Caki2 (cell line): ENCODE measurements at places on chromosomes 12 and 14.
A peak's percentile ranks its signal among the peaks of the same experiment; 100 is the strongest.

DNA sequence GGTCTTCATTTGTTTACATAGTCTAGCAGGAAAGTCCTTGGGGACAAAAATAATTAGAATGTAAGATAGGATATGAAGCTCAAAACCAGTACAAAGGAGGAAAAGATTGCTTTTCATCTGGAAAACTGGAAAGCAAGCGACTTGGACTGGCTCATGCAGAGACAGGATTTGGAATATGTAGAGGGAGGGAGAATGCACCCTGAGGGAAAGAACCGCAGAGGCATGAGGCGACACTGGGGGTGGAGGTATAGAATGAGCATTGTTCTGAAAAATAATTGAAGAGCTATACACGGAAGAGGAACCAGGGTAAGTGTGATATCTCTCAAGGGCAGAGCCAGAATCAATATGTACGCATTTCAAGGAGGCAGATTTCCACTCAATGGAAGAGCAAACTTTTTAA, 85.5 kb downstream of the PLEKHG3 start:
- DNase-seq, result no peak

GRCh38 chr14:100534528-100535286, 52.5 kb downstream of the BEGAIN start:
- no peak for DNase-seq

- no peak for DNase-seq
Measured at GRCh38 chr12:123027726-123028445, 47.4 kb downstream of the ARL6IP4 start.

GRCh38 chr14:68279777-68280233, 460.2 kb downstream of the RAD51B start:
- no peak for DNase-seq

DNA sequence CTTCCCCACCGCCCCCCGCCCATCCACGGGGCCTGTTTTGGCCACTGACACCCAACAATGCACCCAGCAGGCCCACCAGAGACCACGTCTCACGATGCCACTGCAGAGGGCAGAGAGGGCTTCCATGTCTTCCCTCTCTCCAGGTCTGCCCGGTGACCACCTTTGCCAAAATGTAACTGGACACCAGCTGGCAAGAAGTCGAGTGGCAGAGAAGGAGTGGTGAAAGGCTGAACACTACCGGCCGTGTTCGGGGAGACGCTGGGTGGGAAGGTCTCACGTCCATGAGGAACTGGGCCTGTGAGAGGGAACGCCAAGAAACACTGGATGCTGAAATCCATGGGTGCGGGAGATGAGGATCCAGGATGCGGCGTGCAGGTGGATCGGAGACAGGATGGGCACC, 308.2 kb downstream of the ADGRD1 start:
- DNase-seq, result no peak

DNA sequence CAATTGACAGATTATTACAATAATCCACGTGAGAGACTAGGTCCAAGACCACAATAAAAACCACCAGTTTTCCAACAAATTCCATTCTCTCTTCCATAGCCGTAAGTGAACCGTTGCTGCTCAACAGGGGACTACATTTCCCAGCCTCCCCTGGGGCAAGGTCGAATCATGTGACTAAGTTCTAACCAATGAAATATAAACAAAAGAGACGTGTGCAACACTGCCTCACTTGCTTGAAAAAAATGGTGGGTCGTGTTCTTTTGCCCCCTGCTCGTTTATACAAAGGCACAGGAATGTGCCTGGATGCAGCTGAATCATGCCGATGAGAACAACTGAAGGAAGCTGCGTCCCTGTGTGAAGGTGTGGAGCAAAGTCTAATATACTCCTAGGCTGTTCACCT, 51.1 kb downstream of the HSPB8 start:
- peak; percentile 66 for DNase-seq

DNA sequence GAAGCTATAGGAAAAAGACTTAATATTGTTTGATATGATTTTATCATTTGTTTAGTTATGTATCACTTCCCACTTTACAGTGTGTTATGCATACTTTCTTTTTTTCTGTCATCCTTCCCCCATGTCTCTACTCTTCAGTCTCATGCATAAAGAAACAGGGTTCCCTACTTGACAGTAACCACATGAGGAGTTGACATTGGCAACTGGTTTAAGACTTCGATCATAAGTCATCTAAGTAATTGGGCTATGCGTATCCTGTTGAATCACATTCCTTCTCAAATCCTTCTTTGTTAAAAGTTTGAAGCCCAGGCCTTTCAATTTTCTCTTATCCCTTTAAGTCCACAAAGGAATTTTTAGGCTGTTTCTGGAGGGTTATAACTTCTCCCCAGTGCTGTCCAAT, 358.7 kb downstream of the RAD51B start:
- DNase-seq, result no peak

DNA sequence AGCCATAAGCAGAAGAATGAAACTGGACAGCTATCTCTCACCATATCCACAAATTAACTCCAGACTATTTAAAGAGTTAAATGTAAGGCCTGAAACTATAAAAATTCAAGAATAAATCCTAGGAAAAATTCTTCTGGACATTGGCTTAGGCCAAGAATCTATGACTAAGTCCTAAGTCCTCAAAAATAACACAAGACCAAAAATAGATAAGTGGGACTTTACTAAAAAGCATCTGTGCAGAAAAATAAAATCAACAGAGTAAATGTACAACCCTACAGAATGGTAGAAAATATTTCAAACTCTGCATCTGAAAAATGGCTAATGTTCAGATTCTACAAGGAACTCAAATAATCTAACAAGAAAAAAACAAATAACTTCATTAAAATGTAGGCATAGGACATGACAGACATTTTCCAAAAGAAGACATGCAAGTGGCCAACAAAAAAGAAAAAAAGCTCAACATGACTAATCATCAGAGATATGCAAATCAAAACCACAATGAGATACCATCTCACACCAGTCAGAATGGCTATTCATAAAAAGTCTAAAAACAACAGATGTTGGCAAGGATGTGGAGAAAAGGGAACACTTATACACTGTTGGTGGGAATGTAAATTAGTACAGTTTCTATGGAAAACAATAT, 61.0 kb upstream of the PPFIA2 start:
- DNase-seq, result peak; percentile 78

DNA sequence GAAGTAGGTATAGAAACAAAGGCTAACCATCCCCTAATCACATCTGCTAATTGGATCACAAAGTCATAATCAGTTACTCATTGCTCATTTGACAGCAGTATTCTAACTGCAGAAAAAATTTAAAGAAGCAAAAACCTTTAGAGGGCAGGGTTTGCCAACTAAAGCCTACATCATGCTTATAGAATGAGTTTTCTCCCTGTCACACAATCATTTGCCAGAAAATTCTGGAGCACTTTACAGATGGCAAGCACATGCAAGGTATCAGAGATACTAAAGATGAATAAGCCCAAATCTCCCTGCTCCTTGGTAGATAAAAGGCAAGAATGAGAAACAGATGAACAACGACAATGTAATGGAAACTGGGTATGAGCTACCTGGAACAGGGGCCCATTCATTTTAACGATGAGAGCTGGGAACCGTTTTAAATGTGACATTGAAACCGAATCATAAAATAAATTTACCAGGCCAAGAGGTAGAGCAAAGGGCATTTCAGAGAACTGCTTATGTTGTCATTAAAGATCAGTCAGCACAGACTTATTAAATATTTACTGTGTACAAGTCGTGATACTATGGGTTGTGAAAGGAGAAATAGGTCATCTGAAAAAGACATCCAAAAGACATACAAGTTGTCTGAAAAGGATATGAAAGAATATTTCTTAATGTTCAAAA, 211.4 kb upstream of the ABCD2 start:
- no peak for DNase-seq

DNA sequence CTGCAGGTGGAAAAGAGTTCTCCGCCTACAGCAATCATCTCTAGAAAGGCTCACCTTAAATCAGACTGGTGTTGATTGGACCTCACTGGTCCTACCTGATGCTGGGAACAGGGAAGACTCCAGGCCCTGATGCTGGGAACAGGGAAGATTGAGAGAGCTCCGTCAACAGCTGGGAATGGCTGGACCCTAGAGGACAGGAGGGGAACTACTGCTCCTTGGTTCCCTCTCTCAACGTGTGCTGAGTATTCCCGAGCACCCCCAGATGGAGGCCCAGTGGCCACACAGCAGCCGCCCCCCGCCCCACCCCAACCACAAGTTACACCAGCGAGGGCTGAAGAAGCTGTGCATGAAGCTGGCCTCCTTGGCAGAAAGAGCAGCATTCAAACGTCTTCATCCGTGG, 240.3 kb downstream of the SLC15A4 start:
- DNase-seq, result no peak

GRCh38 chr12:13022851-13023271, 21.3 kb upstream of the FAM234B start:
- DNase-seq, result no peak

DNA sequence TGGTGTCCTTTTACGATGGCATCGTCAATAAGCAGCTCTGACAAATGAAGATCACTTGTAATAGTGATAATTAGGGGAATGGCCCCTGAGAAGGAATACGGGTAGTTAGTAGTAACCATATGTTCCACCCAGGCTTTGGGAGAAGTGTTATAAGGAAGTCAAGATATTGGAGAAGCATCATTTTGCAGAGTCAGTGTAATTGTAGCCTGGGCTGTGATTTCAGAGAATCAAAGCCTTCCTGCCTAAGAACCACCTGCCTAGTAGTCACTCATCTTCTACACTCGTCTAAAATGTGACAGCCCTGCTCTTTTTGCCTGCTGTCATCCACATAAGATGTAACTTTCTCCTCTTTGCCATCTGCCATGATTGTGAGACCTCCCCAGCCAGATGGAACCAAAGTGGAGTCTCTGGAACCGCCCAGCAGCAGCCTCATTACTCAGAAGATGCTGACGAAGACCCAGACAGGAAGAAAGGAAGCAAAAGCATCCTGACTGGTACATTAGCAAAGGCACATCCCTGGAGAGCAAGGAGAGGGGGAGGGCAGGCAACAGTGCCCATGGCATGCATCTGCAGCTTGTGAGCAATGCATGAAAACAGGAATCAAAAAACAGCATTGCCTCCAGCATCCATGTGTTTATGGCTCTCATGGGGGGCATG, 12.6 kb upstream of the EDDM3A start:
- no peak for DNase-seq

- peak; percentile 37 for DNase-seq
Measured at GRCh38 chr14:72638021-72638420, 255.9 kb downstream of the DPF3 start.

GRCh38 chr12:34626363-34627157, 604.3 kb downstream of the ALG10 start:
- no peak for DNase-seq

DNA sequence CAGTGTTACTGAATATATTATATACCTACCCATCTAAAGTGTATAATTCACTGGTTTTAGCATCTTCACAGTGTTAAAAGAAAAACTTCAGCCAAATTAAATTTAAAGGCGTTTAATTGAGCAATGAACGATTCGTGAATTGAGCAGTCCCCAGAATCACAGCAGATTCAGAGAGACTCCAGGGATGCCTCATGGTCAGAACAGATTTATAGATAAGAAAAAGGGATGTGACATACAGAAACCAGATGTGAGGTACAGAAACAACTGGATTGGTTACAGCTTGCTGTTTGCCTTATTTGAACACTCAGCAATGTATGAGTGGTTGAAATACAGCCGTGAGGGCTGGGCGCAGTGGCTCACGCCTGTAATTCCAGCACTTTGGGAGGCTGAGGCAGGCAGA, 84.6 kb downstream of the WNK1 start:
- no peak for DNase-seq

- DNase-seq, result peak; percentile 8
Measured at GRCh38 chr14:104545942-104546501, 33.5 kb upstream of the C14orf180 start.
